T-helper 1 cell (primary cell): ENCODE measurements at places on chromosomes 5 and 9.

DNA sequence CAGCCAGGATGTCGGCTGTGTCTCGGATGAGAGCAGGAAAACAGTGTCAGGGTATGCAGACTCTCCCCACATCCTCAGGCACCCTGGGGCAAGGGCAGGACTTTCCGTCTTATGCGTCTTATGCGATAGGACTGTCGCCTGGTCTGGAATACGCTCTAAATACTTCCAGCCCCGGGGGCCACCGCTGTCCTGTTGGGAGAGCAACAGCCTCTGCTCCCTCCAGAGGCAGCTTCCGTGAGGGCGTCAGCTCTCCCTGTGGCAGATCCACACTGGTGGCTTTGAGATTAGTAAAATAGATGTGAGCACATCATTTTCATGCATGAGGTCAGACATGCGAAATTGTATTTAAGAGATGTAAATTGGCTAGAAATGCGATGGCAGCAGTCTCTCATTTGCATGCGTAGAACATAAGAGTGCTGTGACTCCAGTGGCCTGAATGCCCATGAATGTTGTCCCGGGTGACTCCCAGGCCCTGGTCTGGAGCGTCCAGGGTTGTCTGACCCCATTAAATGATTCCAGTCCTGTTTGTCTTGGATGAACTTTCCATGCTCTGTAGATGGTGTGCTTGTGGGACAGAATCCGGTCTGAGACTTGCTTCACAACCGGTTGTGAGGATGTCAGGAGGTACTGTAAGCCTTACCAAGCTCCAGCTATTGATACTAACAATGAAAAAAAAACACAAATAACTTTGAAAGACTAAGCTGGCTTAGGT, 228.2 kb downstream of the SYK start:
- DNase-seq: no peak

DNA sequence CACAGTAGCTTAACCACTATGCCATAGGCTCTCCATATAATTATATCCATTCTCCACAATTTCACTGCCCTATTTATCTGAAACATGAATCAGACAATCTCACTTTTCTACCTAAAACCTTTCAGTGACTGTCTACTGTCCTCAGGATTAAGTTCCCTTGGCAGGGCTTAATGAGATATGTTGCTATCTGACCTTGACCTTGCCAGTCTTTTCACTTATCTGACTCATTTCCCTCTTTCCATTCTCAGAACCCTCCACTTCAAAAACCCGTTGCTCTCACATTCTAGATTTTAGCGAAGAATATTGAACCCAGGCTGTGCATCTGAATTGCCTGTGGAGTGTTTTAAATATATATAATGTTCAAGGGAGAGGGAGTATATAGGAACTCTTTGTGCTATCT, 452.1 kb upstream of the MPDZ start:
- DNase-seq: no peak

DNA sequence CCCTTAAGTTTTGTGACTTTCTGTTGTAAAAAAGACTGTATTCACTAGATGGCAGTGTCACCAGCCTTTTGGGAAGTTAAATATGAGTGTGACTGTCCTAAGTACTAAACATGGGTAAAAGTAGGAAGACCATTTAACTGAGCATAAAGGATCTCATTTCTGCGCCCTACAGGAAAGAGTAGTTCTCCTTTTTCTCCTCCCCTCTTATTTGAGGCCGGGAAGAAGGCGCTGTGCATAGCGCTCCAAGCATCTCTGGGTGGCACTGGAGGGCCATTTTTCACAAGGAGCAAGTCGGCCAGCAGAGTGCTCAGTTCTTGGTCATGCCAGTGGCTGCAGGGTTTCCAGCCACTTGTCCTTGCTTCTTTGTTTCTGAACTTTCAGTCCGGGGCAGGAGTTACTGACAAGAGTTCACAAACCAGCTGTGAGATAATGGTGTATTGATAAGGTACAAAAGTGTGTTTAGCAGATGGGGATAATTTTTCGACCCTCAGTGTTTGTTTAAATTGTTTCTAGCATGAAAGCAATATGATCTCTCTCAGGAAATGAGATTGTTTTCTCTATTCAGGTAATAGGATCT, 227.6 kb upstream of the DMRT1 start:
- peak; percentile 54 for DNase-seq

- no peak for DNase-seq
Measured at GRCh38 chr5:56693220-56693579, 122.1 kb upstream of the MAP3K1 start.

- no peak for DNase-seq
Measured at GRCh38 chr5:106759581-106759980, 911.2 kb downstream of the EFNA5 start.

DNA sequence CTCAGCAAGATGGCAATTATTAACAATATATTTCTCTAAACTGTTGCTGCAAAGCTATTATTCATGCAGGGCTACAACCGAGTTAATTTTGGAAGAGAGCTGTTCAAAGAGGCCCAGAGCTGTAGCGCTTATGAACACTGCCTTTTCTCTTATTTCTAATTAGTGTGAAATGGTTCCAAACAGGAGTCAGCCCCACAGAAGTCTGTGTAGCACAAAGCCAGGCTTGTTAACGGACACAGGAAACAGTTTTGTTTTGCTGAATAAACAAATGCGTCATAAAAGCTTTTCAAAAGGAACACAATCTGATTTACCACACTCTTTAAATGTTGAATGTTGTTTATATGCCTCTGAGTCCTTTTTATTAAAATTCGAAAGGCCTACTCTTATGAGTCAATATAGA, 396.5 kb downstream of the ANXA1 start:
- DNase-seq: no peak

DNA sequence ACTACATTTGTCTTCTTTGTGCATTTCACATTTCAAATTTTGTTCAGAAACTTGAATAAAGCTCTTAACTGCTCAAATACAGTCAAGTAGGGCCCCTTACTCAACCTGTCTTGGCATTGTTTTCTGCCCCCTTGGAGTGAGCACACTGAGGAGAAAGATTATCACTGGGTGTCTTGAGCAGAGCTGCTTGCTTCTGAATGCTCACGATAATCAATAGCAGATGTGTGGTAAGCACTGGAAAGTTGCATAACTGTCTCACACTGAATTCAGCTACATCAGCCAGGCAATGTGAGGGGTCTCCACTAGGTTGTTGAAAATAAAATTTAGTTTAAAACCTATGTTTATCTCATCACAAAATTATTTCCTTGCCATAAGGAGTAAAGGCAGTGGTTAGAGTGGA, 7.8 kb upstream of the TNFAIP8 start:
- DNase-seq: no peak

DNA sequence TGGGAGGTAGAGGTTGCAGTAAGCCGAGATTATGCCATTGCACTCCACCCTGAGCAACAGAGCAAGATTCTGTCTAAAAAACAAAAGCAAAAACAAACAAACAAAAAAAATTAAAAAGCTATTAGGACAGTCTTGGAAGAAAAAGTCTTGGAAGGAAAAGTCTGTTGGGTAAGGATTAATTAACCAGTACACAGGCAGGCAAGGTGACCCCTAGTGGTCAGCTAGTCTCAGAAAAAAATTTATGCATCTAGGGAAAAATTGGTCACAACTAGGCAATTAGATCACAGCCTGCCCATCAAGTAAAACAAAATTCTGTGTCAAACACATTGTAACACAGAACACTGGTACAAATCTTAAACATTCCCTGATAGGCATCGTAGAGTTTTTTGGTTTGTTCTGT, 6.7 kb upstream of the ANKRD18B start:
- DNase-seq: no peak

DNA sequence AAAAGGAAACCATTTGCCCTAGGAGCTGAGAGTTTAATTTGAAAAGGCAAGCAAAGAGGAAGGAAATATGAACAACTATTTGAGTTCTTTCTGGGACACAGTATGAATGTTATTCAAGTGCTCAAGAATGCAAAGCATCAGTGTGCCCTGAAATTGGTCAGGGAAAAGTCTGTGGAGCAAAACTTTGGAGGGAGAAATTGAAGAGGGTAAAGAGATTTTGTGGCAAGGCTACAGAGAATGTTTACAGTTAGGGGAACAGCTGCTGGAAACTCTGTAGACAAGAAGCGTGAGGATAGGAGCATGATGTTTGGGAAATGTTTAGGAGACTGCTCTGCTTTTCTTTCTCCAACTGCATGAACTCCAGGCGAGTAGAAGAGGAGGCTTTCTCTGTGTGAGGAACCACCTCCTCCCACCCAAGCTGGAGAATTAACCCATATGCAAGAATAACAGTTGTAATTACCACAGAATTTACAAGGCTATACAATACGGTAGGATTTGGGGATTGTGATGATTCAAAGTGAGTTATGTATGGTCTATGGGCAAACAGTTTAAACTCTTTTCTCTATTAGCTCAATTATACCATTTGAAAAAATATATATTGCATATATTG, 75.4 kb upstream of the IL7R start:
- DNase-seq: no peak

DNA sequence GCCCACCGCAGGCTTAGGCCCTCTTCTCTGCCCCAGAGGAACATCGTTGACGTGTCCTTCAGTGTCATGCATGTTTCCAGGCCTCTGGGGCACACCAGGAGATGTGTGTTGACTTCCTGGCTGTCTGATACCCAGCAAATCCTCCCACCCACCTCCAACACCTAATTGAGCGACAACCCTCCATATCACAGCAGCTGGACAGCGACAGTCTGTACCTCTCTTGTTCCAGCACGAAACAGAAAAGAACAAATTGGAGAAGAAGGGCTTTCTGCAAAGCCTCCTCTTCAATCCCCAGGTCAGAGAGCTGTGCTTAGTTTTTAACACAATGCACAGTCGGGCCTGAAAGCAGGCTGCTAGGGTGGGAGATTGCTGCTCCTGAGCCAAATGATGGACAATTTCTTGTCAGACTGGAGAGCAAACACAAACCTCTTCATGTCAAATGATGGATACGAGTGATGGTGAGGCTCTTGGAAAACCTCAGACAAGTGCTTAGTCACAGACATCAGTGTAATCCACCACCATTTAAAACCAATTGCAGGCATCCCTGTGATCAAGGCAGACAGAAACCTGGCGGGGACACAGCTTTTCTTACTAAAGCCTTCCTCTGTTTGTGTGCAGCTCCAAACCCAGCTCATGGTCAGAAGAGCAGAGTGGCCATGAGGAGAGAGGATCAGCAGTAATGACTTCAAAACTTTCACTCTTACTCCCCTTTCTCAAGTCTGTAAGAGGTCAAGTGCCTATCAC, 110.6 kb downstream of the EBF1 start:
- no peak for DNase-seq

- DNase-seq: no peak
Measured at GRCh38 chr9:128945798-128946501, 1.5 kb downstream of the DOLK start.

DNA sequence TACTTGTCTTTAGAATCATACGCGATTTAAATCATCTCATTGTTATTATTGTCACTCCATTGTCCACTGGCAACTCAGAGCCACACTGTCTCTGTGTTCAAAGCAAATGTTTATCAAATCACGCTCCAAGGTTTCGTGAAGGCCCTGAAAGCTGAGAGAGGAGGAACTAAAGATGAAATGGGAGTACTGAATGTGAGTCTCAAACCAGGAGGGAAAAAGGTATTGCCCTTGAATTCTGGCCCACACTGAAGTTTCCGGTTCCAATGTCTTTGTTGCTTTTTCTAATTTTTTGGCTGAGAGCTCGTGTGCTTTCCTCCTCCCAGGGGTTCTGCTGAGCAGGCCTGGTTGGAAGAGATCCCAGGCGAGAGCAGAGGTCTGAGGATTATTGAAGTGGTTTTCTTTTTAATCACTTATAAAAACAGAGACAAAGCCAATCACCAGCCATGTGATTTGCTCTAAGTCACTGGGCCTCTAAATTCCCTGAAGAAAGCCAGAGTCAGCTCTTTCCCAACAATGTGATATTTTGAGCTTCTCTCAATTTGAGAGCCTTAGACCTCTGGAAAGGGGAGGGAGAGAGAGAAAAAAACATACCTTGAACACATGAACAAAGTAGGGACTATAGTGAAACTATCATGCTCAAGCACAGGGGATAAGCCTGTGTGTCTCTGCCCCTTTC, 420.8 kb upstream of the GRAMD2B start:
- no peak for DNase-seq

- no peak for DNase-seq
Measured at GRCh38 chr9:14270358-14271092, 43.4 kb downstream of the NFIB start.

- no peak for DNase-seq
Measured at GRCh38 chr9:115944166-115944948, 209.2 kb upstream of the PAPPA start.

- DNase-seq: no peak
Measured at GRCh38 chr5:148913493-148913892, 87.1 kb downstream of the ADRB2 start.

GRCh38 chr5:53873235-53873634, 312.8 kb downstream of the NDUFS4 start:
- no peak for DNase-seq

DNA sequence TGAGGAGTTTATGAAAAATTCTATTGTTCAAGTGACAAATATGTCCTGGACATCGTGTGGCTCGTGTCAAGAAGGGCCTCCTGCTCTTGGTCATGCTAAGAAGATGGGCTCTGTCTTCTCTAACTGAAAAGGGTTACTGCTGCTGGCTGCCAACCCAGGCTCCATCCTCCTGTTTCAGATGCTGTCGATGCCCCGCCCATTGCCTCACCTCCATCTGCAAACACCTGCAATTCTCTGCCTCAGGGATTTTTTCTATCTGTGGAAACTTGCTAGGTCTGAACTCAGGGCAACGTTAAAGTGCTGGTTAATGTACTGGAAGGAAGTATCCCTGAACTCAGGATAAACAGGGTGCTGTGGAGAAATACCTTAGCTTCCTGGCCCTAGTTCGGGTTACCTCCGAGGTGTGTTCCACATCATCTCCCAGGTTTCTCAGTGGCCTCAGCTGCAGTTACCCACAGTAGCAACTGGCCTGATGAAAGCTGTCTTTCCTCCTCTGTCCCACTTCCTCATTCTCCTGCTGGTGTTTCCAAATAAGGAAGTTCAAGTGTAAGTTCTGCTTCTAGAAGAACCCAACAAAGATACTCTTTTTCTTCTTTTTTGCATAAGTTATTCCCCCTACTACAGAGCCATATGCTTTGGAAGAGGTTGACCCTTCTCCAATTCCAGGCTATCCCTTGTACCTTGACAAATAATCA, 151.7 kb upstream of the SMIM23 start:
- no peak for DNase-seq

DNA sequence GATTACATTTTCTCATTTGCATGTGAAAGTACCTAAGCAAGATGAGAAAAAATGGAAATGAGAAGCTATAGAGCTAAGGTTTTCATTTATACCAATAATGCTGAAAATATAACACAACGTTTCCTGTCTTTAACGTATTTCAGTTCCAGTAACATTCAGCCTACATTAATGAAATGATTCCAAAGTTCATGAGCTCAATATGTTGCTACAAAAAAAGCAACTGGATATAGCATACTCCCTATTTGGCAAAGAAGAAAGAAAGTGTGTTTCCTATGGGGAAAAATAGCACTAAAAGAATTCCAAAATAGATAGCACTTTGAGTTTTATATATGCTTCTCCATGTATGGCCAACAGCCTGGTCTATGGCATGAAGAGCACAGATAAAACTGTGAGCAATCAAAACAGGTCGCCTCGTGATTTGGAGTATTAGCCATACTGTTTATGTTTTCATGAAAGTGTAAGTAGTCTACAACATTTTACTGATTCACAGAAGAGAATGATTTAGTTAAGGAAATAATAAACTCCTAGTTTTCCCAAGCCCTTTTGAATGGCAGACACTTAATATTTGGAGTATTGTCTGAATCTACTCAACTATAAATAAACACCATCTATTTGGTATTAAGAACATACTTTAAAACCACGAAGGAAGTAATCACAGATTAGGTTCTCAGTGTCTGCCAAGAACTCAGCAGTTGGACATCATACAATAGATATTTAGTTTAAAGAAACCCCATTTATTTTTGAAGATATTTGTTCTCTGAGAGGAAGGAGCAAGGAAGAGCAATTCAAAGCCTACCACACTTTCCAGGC, 258.7 kb upstream of the RASA1 start:
- DNase-seq: no peak

- DNase-seq: no peak
Measured at GRCh38 chr5:9037048-9037447, 508.8 kb downstream of the SEMA5A start.
